ENCODE measurements at places on chromosomes 5 and 9.

GRCh38 chr5:11803436-11803835, 100.8 kb downstream of the CTNND2 start:
- no peak for DNase-seq

GRCh38 chr5:127671218-127671617, 22.3 kb downstream of the CTXN3 start:
- DNase-seq, result no peak

GRCh38 chr5:176175101-176175852, 62.9 kb upstream of the SIMC1 start:
- no peak for DNase-seq

- DNase-seq, result no peak
Observed at GRCh38 chr5:116058346-116058936, 26.2 kb downstream of the ARL14EPL start.

GRCh38 chr5:127446626-127447025, 70.8 kb upstream of the PRRC1 start:
- DNase-seq, result no peak

DNA sequence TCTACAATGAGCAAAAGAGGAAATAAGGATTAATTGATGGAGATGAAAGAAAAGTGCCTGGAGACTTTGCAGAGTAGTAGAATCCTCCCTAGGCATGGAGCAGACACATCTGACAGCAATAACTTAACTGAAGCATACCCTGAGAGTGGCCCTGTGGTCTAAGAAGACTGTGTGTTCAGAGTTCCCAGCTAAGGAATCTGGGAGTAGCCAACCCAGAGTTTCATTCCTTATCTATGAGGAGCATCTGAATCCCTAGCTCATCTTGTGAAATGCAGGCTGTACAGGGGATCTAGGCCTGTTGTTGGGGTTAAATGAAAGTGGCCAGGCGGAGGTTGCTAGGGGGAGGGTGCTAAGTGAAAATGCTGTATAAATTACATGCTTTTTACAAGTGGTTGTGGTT, 233.1 kb upstream of the FBXL7 start:
- no peak for DNase-seq

GRCh38 chr5:36642089-36642488, 35.7 kb downstream of the SLC1A3 start:
- no peak for DNase-seq

- no peak for DNase-seq
Observed at GRCh38 chr9:4558371-4558998, 68.2 kb downstream of the SLC1A1 start.

DNA sequence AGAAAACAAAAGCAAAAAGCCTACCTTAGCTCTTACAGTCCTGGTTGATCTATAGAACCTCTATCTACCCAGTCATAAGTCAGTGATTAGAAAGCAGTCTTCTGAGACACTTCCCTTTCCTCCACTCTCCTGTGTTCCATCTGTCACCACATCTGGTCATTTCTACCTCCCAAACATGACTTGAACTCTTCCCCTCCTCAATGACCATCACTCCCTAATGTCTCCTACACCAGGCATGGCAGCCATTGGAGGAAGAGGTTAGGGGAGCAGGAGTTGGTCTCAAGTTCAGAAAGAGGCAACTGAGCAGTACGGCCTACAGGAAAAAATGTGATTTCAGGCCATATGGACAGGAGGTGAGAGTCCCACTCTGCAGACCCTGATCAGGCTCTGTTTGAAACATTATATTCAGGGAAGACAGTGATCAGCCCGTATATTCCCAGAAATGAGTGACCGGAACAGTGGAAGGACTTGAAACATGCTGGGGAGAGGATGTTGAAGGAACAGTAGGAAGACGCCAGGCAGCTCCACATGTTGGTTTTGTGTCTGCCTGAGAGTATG, 12.0 kb downstream of the ABLIM3 start:
- DNase-seq, result no peak

DNA sequence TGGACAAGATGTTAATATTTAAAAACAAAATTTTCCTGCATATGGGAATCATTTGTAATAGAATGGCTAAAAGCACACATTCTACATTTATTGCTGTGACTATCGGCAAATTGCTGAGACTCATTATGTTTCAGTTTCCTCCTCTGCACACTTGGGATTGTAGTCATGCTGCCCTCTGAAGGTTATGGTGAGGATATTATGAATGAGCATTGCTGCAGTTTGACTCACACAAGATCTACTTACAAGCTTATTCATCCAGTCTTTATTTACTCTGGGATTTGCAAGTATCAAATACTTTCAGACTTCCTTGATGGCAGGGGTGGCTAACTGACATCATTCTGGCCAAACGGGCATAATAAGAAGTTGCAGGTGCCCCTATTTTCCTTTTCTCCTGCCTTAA, 9.5 kb upstream of the NFIL3 start:
- DNase-seq, result no peak

DNA sequence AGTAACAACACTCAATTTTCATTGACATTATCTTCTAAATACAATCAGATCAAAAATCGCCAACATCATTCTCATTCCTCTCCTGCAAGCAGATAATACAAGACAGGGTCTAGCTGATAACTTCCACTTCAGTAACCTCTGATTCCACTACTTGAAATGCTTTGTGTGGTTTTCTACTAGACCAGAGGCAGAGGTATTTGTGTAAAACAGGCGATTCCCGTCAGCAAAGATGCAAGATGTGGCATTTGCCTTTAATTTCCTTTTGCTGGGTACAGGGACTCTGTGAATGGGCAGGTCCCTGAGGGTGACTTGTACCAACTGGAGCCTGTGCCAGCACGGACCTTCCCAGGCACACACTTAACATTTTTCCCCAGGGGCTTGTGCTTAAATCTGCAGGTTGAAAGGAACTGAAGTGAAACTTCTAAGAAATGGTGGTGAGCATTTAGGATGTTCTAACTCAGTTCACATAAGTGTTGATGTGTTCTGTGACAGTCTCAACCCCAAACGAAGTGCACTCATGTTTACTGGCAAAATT, 625.5 kb upstream of the WWC1 start:
- DNase-seq, result no peak

- DNase-seq, result no peak
Observed at GRCh38 chr9:98572054-98572627, 136.6 kb downstream of the GABBR2 start.

- DNase-seq, result no peak
Observed at GRCh38 chr5:78604689-78605285, 43.8 kb downstream of the LHFPL2 start.

GRCh38 chr9:20473515-20474013, 148.7 kb downstream of the MLLT3 start:
- no peak for DNase-seq

DNA sequence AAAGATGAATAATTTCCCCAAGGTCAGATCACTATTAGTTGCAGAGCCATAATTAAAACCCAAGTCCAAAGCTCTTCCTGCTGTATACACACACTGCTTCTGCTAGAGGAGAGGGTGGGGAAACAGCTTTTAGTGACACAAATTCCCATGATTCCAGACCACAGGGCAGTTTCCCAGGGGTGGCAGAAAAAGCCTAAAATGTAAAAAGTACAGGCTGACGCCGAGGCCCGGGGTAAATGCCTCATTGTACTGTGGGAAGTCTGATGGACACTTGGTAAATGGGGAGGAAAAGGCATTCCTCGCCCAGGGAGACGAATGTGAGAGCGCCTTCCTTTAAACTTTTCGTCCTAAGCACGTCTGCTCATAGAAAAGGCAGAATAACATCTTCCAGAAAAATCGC, 65.7 kb downstream of the DENND1A start:
- DNase-seq, result no peak
